CD4-positive, alpha-beta T cell treated with Interleukin-21 for 1 hour (primary cell): ENCODE measurements at places on chromosomes 12 and 14.

- DNase-seq = no peak
Measured at GRCh38 chr14:49999826-50000379, 107.0 kb downstream of the ARF6 start.

GRCh38 chr12:2169940-2170339, 117.2 kb downstream of the CACNA1C start:
- no peak for DNase-seq

- no peak for DNase-seq
Measured at GRCh38 chr14:100439781-100440180, 116.6 kb downstream of the SLC25A47 start.

- no peak for DNase-seq
Measured at GRCh38 chr12:89392391-89392790, 40.1 kb upstream of the DUSP6 start.

DNA sequence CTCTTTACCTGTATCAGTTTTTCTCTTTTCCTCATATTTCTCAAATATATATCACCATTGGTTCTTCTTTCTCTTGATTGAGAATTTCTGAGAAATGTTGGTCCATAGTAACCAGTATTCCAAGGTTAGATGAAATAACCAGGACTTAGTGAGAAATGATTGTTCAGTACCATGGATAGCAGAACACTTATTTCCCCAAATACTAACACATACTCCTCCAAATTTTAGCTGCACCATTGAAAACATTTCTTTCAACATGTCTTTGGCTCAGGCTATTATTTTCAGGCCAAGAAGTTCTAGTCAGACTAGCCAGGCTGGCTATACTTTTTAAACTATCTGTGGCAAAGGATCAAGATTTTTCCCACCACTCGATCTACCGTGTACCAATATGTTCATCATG, 113.3 kb downstream of the PTPRO start:
- no peak for DNase-seq

DNA sequence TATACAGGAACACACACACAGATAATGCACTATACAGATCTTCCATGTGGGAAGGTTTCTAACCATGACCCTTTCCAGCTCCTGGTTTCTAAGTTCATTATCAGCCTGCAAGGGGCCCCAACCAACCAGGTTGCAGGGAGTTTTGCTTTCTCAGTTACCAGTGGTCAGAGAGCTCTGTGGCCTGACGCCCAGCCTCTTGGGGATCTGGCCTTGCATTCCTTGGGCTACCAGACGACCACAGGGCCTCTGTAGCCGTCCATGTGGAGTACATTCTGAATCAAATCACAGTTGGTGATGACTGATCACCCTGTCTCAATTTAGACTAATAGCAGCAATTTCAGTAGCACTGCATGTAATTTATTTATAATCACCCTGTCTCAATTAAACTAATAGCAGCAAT, 47.5 kb downstream of the PAH start:
- DNase-seq = no peak

- no peak for DNase-seq
Measured at GRCh38 chr14:76375484-76375883, 453 bp upstream of the ESRRB start.

DNA sequence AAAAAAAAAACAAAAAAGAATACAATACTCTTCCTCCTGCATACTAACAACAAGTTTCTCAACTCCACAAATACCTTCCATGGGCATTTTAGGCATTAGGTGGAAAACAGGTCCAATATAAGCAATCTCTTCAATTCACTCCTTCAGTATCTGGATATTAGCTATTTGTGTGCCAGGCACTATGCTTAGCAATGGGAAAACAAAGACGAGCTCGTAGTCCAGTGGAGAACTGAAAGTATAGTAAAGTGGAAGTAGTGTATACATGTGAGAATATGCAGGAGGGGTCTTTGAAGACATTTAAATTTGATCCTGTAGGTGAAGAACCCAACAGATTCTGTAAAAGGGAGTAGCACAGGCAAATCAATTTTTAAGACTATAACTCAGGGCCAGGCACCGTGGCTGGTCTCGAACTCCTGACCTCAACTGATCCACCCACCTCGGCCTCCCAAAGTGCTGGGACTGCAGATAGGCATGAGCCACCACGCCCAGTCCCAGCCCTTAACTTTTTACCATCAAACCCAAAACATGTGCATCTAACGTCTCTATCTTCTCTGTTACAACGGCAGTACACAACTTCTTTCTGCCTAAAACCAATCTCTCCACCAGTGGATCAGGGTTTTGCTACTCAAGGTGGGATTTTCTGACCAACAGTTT, 10.6 kb downstream of the HECTD1 start:
- no peak for DNase-seq

DNA sequence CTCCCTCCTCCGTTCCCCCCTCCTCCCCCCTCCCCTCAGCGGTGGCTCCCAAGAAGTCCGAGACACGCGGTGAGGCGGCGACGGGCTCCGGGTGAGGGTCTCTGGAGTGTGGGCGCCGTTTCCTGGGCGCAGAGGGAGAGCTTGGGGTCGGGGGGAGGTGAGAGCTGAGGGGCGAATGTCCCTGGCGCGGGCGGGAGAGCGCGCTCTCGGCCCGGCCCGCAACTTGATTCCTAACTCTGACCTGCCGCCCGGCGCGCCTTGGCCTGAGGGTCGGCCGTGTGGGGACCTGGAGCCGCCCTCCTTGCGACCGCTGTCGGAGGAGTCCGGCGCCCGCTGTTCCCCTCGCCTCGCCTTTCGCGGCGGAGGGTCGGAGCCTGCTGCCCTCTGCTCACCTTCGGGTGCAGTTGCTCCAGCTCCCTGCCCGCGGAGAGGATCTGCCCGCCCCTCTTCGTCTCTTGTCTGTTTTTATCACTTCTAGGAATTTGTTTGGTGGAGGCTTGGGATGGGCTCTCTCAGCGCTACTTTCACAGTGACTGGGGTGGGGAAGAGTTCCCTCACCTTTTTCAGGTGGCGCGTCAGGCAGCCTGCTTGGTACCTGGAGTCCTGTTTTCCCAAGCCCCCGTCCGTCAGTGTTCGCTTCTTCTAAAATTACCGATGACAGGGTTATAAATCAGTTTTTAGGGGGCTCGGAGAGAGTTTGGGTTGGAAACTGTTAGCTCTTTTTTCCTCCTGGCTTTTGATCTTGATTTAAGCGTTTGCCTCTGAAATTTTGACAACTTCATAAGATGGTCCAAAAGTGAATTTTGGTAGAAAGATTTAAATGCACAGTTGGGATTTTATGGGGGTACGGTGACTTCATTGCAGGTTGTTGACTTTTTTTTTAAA, 495 bp downstream of the ADIPOR2 start:
- DNase-seq = peak; percentile 28

GRCh38 chr12:130992448-130992847, 38.7 kb downstream of the ADGRD1 start:
- no peak for DNase-seq

- peak; percentile 44 for DNase-seq
Measured at GRCh38 chr14:61663312-61663979, 31.9 kb upstream of the HIF1A start.

DNA sequence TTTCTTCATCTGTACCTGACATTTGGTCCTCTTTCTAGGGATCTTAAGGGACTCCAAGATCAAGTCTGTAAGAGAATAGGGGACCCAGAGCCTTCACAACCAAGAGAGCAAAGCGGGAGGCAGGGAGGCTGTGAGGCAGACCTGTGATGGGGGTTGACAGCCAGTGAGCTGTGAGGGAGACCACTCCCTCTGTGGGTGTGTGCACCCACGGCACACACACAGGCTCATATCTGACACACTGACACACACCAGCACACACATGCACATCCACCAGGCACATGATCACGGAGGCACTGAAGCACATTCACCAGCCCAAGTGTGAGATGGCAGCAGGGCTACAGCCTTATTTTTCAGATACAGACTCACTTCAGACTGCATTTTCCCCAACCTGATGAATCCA, 55.2 kb downstream of the SPTB start:
- DNase-seq = no peak

DNA sequence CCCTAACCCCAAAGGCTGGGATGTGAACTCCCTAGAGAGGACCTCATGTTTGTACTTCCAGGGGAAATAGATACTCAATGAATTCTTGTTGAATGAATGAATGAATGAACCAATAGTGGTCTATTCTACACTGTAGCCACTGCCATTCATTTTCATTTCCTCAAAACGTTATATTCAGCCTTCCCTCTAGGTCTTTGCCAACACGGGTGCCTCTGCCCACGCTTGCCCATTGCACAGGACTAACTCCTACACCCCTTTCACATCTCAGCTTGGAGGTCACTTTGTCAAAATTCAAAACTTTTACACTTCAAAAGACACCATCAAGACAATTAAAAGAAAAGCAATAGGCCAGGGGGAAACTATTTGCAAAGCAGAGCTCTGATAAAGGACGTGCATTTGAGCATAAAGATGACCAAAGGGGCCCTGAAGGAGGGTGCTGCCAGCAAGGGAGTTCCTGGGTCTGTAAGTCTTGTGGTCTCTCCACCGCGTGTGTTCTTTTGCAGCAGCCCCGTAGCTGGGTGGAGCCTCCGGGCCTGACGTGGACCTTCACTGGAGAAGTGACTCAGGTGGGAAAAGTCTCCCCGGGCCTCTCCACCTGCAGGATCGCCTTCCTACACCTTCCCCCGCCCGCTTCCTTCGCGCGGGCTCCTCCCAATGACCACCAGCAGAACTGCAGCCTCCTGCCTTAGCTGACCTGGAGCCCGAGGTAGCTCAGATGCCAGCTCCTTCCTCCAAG, 31.5 kb downstream of the TMEM63C start:
- no peak for DNase-seq
